ENCODE measurements at places on chromosomes 13 and 19.

DNA sequence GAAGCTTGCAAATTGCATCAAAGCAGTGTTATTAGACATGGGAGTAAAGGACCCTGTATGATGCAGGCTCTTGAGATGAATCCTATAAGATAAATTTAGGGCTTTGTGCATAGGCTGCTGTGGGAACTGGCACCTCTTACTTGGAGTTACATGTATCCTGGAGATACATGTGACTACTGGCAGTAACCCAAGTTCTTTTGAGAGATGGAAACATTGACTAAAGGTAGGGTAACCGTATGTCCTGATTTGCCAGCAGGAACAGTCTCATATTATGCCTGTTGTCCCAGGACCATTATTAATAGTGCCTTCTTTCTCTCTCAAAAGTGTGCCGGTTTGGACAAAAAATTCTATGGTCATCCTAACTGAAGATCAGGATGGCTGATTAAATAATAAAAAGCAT, 195.4 kb downstream of the LACC1 start:
- DNase-seq: no peak

DNA sequence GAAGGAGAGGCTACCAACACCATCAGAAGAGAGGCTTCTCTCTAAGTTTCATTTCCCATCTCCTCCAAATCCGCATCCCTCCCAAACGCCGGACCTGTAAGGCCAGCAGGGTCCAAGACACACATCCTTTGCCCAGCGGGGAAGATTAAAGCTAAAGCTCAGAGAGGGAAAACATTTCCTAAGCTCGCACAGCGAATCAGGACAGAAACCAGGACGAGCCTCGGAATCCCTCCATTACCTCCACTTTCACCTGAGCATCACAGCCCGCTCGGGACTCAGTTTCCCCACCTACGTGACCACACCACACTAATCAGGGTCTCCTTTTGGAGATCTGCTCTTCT, 711 bp upstream of the FOSB start:
- DNase-seq: no peak

DNA sequence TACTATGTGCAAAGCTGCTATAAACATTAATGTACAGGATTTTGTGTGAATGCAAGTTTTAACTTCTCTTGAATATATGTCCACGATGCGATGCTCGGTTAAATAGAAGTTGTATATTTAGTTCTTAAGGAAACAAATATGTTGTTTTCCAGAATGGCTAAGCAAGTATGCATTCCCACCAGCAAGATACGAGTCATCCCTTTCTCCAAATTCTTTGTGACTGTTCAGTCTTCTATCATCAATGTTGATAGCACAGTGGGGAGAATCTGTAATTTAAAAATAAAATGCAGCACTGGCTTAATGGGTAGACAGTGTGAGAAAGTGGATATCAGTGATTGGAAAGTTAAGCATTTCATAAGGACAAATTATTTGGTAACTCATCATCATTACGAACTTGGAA, 1340.8 kb downstream of the PCDH9 start:
- no peak for DNase-seq

- DNase-seq: no peak
Observed at GRCh38 chr13:66780814-66781213, 449.3 kb downstream of the PCDH9 start.

DNA sequence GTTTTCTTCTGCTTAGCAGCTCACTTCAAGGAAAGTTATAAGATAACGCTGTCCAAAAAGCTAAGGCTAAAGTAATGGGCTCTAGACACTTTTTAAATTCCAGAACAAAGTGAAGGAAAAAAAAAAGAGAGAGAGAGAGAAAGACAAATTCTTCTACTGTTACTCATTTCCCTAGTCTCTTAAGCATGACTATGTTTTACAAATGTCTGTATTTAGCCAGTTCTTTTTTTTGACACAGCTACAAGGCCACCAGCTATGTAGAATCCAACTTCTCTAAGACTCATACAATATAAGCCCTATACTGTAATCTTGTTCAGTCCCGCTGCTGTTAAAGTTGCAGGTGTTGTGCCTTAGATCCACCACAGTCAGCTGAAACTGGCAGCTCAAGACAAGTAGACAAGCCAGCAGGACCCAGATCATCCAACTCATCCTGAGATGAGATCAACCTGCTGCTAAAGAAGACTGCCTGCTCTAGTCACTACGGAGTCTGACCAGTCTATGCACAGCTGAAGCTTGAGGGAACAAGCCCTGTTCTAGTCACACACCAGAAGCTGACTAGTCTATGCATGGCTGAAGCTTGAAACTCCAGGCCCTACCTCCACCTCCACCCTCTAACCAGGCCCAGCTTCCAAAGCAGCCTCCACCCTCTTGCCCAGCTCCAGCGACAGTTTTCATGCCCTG, 10.3 kb upstream of the ZNF83 start:
- no peak for DNase-seq

DNA sequence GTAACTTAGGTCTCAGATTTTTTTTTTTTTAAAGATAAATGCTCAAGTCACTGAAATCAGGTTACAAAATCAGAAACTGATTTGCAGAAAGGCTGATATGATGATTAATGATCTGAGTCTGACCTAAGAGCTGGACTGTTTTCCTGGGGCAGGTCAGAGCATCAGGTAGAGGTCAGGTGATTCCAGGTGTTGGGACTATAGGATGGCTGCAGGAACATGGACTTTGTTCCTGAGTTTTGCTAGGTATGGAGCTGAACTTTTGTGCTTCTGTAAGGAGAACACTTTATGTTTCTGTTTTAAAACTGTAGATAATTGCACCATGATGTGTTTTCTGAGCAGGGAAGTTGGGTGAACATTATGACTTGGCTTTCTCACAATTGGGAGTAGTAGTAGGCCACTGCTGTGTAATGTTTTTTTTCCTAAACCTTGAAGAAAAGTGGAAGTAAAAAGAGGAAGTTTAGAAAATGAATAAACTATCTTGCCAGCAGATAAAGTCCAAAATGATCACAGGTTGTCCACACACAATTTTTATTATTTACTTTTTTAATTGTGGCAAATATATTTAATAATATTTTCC, 297.2 kb downstream of the DCT start:
- no peak for DNase-seq

GRCh38 chr13:114065141-114065925, 67.1 kb downstream of the RASA3 start:
- DNase-seq: peak; percentile 85

GRCh38 chr13:77918391-77919245, at the start of gene EDNRB:
Gene EDNRB (minus strand): TSS chr13:77918831. CDS start chr13:77918573, 258 bp downstream.
- DNase-seq: no peak

Data from stimulated activated CD8-positive, alpha-beta memory T cell treated with anti-CD3 and anti-CD28 coated beads, Interleukin-7, amount 100 ng/mL, for 48 hours (primary cell).